ENCODE measurements at places on chromosomes 5 and 9.

DNA sequence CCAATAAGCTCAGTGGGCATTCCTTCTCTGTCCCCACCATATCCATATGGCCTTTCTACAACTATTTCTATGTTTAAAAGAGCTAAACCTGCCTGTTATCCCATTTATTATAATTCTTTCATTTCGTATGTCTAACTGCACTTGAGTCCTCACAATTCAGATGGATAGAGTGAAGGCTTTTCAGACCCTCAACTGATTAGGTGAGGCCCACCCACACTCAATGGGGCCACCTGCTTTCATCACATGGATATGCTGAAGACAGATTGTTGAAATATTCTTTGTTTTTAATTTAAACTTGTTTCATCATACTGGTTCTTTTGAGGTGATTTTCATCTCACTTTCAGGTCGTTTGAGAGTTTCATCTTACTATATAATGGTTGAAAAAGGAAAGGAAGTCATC, 5.7 kb upstream of the S1PR3 start:
- DNase-seq, result no peak

DNA sequence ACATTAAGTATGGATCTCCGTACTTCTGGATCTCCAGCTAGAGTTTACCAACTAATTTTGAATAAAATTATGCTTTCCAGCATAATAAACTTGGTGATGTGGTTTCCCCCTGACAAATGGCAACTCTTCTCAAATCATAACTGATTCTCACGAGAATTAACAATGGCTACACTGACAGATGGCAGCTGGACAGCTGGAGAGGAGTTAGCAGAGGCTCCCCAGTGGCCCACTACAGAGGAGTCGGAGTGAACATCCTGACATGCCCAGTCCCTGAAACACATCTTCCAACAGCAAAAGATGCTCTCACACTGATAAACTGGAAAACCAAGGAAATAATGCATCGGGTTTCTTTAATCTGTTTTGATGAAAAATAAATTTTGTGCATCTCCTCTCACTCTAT, 239.6 kb downstream of the MAN2A1 start:
- DNase-seq, result no peak

DNA sequence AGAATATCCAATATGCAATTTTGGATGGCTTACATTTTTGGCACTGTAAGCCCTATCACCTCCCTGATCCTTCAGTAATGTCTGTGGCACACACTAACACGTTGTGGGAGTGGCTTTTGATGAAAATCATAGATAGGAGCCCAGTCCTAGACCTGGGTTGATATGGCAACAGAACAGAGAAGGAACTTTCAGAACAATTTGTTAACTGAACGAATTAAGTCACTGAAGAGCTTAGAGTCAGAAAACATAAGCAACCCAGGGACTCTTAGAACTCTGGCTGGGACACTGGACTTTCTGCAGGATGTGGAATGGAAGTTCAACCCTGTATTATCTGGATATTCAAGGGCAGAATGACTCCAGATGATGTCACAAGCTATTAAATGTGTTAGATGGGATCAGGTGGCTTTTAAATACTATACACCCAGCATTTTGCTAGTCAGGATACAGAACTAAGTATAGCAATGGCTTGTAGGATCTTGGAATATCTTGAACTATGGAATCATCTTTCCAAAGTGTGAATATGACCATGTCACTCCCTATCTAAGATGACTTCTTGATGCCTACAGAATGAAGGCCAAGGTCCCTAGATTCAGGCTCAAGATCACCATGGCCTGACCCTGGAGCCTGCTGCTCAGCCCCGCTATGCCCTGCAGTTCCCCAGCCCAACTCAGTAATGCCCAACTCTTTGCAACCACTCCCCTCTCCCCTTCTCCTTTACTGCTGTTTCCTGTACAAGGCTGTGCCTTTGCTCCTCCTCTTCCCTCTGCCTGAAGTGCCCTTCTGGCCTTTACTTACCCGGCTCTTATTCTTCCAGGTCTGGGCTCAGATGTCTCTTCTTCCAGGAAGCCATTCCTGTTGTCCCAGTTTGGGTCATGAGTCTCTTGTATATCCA, 42.8 kb downstream of the VLDLR start:
- DNase-seq, result no peak

DNA sequence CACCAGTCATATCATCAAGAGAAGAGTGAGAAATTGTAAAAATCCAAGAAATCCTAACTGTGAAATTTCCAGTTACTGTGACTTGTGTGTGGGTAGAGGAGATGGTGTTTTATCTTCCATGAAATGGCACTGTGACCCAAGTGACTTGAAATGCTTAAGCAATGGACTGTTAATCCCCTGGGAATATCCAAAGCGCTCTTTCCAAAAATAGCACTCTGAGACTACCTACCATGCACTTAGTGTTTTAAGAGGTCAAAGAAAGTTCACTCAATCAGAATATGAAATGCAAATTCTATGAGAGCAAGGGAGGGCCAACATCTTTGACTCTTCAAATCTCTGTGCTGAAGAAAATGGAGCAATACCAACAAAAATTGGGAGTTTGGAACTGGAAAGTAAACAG, 244.0 kb downstream of the GABRB2 start:
- no peak for DNase-seq

DNA sequence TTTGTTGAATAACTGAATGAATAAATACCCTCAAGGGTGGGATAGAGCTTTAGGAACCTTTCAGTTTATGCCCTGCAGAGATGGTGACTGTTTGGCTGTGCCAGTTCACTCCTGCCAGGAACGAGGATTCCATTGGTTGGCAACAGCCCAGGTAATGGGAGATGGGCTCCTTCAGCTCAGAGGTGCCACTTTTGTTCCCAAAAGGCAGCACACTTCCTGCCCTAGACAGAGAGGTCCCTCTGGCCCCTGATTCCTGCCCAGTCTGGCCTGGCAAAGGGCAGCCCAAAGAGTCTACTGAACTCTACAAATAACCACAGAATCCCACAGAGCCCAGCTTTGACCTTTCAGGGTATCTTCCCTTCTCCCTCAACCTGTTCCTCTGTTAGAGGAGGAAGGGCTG, 1.6 kb downstream of the C9orf152 start:
- DNase-seq, result no peak

DNA sequence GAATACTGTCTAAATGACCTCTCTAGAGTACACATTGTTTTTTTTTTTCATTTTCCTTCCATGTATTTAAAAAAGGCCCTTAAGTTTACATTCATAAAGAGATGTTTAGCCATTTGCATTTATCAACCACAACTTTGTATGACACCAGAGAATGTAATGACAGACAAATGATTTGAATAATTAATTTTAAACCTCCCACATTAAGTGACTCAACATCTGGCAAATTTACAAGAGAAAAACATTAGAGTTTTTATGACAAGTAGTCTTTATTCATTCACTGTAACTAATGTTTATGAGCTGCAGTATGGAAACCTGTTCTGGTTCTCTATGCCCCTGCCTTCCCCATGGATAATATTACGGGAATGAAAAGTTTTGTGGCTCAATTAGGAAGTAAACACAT, 1093.8 kb upstream of the CDH9 start:
- DNase-seq, result no peak

- no peak for DNase-seq
Measured at GRCh38 chr5:111401906-111402305, 110.4 kb downstream of the STARD4 start.
